Stimulated activated CD4-positive, alpha-beta T cell treated with anti-CD3 and anti-CD28 coated beads, Interleukin-1b, Interleukin-23, amount 100 ng/mL, for 1 hour (primary cell): ENCODE measurements at places on chromosomes 12 and 14.

DNA sequence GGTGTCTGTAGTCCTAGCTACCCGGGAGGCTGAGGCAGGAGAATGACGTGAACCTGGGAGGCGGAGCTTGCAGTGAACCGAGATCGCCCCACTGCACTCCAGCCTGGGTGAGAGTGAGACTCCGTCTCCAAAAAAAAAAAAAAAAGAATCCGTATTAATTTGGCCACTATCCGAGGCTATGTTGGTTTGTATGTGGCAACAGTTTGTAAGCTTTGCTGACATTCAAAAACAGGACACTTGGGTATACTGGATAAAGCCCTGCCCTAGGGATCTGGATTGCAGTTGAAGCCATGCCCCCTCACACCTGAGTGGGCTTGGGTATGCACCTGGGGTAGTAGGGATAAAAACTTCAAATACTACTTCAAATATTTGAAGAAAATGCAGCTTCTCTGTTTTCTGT is 14.5 kb downstream of the IFNG-AS1 start:
- DNase-seq, result no peak

- no peak for DNase-seq
These were observed 405.8 kb downstream of the MED13L start for GRCh38 chr12:115871714-115872113.

- no peak for DNase-seq
These were observed 65.8 kb downstream of the TRAFD1 start for GRCh38 chr12:112191201-112191600.

DNA sequence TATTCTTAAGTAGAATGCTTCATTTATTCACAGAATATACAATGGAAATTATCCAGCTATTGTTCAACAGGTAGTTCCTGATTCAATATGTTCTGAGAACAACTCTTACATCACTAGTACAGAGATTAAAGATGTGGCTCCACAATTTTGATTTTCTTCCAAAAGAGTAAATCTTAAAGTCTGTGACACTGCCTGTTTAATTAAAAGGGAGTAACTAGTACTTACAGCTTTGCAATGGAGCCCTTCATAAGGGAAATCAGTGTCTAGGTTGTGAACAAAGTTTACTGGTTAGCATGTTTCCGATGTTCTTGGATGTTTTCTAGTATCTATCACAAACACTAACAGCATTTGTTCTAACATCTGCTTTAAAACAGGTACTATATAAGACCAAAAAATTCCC is 30.8 kb downstream of the MIA2 start:
- DNase-seq, result no peak

- DNase-seq, result no peak
These were observed 17.6 kb downstream of the CALCOCO1 start for GRCh38 chr12:53709671-53710070.

DNA sequence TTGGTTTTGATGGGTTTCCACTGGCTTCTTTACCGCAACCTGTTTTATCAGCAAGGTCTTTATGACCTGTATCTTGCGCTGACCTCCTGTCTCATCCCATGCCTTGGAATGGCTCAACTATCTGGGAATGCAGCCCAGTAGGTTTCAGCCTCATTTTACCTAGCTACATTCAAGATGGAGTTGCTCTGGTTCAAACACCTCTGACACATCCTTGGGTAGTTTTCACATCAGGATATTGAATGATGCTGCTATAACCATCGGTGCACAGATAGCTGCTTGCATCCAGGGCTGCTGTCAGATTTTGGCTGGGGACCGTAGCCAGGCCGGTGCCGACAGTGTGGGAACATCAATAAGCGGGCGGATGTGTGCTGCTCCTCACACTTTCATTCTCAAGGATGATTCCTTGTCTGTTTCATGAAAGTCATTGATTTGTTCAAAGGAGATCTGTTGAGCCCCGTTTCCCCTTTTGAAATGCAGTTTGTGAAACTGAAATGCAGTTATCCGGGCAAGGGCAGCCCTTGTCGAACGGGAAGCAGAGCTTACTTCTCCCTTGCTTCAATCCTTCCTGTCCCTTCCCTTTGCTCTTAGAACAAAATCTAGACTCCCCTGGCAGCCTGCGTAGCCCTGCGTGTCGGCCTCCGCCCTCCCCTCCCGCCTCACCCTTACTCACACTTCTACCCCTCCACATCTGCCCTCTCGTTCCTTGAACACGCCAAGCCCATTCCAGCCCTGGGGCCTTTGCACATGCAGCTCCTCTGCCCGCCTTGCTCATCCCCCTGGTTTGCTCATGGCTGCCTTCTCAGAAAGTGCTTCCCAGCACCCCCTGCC is 49.2 kb upstream of the NCOR2 start:
- DNase-seq, result no peak

DNA sequence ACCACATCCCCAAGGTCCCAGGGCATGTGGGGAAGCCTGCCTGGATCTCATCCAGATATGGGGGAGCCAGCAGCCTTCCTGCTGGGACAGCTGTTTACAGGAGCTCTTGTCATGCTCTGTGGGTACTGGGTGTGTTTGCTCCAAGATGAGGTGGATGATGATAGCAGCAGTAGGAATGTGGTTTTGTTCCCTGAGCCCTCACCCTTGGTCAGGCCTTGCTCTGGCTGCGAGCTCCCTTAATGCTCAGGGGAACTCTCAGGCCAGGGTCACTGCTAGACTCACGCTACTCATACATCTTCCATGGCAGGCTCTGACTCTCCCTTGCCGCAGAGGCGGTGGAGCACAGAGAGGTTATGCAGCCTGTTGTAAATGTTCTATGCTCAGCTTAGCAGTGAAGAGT is 990.3 kb downstream of the AACS start:
- DNase-seq, result no peak

DNA sequence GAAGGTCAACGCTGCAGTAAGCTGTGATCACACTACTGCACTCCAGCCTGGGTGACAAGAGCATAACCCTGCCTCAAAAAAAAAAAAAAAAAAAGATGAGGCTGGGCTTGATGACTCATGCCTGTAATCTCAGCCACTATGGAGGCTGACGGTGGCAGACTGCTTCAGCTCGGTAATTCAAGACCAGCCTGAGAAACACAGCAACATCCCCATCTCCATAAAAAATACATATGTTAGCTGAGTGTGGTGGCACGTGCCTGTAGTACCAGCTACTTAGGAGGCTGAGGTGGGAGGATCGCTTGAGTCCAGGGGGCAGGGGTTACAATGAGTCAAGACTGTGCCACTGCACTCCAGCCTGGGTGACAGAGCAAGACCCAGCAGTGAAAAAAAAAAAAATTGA is 50.4 kb downstream of the GXYLT1 start:
- no peak for DNase-seq

GRCh38 chr12:19575337-19576243 is 136.3 kb downstream of the AEBP2 start:
- no peak for DNase-seq

GRCh38 chr14:86217523-86217922 is 687.6 kb downstream of the FLRT2 start:
- no peak for DNase-seq

- peak; percentile 97 for DNase-seq
These were observed at the start of gene NUDT4 for GRCh38 chr12:93377252-93378195. Gene NUDT4, plus strand, starts transcription at chr12:93377925. Its CDS starts 398 bp downstream, at chr12:93378323.

GRCh38 chr12:112759786-112760185 is 31.8 kb upstream of the RPH3A start:
- DNase-seq, result no peak

DNA sequence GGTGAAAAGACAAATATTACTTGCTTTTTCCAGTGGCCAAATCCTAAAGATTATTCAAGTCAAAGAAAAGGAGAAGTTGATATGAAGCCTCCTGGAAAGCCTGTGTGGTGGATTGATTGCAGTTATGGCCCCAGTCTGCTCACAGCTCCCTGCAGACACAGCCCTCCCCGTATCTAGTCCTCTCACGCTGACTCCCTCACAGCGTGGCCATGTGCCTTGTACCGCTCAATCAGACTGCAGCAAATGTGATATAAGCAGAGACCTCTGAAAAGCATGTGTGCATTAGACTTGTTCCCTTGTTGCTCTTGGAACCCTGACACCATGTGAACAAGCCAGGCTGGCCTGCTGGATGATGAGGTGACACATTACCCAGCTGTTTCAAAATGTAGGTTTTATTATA is 398.0 kb upstream of the GARIN6 start:
- no peak for DNase-seq

- no peak for DNase-seq
These were observed 9.9 kb downstream of the PMEL start for GRCh38 chr12:55955800-55956508.

DNA sequence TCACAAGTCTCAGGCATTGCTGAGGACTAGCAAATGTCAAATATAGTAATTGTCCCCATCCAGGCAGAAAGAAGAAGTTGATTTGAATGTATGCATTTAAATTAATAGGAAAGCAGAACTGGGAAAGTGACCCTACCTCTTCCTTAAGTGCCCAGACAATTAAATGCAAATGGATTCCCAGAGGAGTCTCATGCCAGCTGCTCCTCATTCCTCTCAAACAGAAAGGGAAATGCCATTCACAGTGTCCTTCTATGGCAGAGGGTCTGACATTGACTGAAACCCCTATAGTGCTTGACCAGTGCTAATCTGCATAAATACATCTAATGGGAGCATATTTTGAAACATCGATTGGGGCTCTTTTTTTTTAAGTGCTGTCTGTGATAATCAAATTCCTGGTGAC is 292.4 kb upstream of the SEL1L start:
- DNase-seq, result no peak

- no peak for DNase-seq
These were observed 62.3 kb downstream of the FOS start for GRCh38 chr14:75340921-75341320.

- no peak for DNase-seq
These were observed 13.1 kb upstream of the SIVA1 start for GRCh38 chr14:104739546-104740516.

DNA sequence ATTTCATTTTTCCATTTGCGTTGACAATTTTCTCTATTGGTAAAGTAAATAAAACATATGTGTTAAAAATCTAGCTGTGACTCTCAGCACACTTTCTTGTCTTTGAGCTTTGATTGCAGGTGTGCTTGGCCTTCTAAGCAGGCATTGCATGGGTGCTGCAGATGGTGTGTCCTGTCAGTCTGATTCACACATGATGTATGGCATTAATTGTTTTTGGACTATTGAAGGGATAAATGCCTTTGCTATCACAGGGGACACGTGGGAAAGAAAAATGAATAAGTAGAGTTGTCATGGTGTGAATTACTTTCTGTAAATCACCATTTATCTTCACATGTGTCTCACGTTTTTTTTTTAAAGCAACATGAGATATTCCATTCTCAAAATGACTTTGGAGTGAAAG is 211.3 kb upstream of the NAV3 start:
- no peak for DNase-seq

GRCh38 chr14:53220914-53221313 is 67.8 kb upstream of the DDHD1 start:
- no peak for DNase-seq

- no peak for DNase-seq
These were observed 10.3 kb downstream of the GPRC5D start for GRCh38 chr12:12941450-12942350.

GRCh38 chr12:94875525-94875924 is 128.0 kb downstream of the NDUFA12 start:
- no peak for DNase-seq

GRCh38 chr12:102507301-102507700 is 26.9 kb upstream of the IGF1 start:
- no peak for DNase-seq

- DNase-seq, result no peak
These were observed 85.5 kb downstream of the ADGRD1 start for GRCh38 chr12:131038961-131039950.

GRCh38 chr12:12796171-12796570 is 10.7 kb downstream of the APOLD1 start:
- DNase-seq, result no peak

GRCh38 chr14:24806061-24806678 is 172.2 kb upstream of the GZMB start:
- DNase-seq, result no peak

GRCh38 chr12:47650469-47650868 is 55.4 kb downstream of the RPAP3 start:
- DNase-seq, result no peak
